ENCODE measurements at places on chromosomes 13 and 19.

DNA sequence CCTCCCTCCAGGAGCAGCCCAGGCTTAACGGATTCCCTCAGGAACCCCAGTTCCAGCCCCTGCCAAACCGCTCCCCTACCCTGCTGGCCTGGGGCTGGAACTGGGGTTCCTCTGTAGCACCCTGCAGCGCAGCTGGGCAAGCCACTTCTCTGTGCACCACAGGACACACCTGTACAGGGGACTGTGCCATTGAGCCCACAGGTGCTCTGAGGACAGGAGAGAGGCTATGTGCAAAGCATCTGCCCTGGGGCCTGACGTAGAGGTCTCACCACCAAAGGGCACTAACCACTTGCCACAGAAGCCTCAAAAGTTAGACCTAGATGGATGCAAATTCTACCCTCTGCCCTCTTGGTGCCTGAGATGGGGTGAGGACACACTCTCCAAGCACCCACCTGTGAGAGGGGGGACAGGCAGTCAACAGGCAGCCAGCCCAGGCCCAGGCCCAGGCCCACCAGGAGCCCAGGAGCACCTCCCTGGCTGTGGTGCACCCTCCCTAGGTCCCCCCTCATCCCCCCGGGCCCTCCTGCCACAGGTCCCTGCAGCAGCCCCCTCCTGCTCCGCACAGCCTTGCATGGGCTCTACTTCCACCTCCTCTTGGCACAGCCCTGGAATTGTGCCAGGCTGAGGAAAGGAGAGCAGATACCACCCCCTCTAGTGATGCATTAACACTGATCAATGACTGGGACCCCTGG is 27.6 kb upstream of the SLC35E1 start:
- no peak for DNase-seq

DNA sequence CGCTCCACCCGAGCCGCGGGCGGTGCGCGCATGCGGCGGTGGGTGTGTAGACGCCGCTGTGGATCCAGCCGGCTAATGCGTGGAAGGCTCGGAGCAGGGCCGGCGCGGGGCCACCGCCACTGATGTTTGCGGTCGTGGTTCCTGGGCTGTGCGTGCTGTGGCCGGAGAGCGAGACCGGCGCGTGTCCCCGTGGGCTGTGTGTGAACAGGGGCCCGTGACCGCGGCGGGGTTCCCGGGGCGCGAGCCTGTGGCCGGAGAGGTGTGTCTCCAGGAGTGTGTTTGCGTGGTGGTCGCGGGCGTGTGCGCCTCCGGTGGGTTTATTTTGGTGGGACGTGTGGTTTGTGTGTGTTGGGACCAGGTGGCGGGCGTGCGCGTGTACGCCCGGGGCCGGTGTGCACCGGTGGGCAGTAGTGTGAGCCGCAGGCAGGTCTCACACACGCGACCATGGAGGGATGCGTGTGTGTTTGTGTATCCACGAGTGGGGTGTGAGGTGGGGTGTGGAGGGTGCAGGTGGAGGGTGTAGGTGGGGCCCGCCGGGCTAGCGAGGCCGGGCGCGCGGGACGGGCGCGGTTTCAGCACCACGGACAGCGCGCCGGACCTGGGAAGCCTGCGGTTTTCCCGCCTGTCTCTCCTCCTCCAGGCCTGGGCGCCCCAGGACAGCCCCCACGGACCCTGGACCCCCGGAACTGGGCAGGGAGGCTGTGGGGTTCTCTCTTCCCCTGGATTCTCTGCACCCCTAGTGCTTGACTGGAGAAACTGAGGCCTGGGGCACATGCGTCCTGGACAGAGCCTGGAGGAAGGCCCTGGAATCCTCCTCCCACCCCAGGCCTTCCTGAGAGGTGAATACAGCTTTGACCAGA is 1.6 kb downstream of the HCN2 start:
- peak; percentile 53 for DNase-seq

DNA sequence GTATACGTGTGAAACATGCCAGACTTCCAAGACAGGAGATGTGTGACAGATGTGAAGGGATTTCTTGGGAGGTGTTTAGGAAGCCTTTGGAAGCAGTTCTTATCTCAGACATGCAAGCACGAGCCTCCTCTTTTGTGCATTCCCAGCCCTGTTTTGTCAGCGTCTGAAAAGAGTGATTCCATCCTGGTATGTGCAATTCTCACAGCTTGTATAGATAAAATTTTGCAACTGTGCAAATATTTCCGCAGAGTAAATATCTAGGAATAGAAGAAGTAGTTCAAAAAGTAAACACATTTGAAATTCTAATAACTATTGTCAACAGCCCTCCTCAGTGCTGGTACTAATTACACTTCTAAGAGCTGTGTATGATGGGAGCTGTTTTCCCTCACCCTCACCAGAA is 72.3 kb upstream of the C1QTNF9B start:
- DNase-seq: no peak

GRCh38 chr19:16985403-16985802 is 41.2 kb downstream of the CPAMD8 start:
- no peak for DNase-seq

DNA sequence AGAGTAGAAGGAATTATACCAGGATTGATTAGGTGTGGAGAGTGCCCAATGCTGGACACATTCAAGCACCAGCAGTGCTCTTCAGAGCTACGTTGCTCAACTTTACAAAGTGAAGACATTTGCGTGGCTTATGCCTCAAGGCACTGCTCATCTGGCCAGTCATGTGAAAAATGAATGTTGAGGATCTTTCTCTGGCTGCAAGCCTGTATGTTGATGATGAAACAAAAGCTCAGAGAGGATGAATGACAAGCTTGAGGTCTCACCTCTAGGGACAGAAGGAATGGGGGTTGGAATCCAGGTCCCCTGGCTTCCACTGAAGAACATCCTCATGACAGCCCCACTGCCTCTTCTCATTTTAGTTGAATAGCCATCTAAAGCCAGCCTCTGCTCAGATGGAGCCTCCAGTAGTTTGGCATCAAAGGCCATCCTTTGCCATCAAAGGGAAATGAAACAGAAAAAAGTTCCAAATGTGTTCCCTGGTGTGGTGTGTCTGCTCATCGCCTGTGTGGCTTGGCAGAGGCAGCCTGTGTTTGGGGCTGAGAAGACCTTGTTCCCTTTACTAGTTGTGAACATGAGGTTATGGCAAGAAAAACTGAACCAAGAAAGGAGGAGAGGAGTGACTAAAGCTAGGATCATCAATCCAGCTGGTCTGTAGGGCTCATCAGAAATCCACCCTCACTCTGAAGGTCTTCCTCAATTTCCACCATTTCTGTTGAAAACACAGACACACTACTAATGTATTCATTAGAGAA is 114.0 kb upstream of the KL start:
- no peak for DNase-seq

GRCh38 chr13:75544681-75545330 is 4.8 kb upstream of the UCHL3 start:
- no peak for DNase-seq

GRCh38 chr13:85080691-85081090 is 718.5 kb downstream of the SLITRK6 start:
- DNase-seq: peak; percentile 62

- peak; percentile 88 for DNase-seq
Observed at GRCh38 chr19:50537769-50538230, 24.1 kb upstream of the ASPDH start.

GRCh38 chr19:5107432-5108122 is 138.7 kb downstream of the KDM4B start:
- DNase-seq: no peak

DNA sequence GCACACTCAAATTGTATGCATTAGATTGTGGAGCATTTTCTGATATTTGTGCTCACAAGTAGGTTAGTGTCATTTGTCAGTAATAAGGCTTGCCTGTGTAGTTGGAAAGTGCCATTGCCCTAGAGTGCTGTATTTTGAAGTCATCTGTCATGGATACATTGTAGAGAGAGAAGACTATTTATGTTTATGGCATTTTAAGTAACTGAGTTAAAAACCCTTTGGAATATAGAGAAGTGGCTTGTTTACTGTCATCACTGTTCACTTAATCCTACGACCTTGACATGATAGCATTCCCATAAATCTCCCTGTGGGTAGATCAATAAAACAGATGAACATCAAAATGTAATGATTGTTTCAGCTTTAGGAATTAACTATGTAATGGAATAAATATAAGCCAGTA is 110.6 kb downstream of the MAB21L1 start:
- DNase-seq: no peak

GRCh38 chr13:25729201-25729600 is 322.6 kb downstream of the SHISA2 start:
- no peak for DNase-seq

DNA sequence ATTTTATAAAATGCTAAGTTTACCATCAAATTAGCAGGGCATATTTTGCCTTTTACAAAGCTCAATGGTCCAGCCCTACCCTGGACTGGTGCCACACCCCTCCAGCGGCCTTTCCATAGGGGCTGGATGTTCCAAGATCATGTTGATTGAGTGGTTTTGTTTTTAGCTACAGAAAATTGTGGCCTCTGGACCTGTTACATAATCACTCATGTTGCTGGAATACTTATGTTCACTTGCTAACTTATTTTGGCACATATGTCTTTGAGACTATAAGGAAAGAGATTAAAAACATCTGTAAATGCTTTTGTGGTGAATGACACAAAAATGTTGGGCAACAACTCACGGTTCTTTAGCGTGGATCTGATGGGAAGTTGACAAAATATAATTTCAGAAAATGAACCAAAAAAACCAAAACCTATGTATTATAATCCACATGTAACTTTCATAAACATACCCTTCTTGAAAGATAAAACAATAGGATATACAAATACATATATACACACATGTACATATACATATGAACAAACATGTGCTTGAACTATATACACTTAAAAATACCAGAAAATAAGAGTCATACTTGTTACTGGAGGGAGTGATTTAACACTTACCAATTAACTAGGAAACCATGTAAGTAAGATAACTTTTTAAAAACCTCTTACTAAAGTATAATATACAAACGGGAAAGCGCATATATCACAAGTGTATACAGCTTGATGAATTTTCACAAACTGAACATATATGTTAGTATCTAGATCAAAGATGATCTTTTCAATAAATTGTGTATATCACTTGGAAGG is 46.6 kb upstream of the SLC15A1 start:
- no peak for DNase-seq

GRCh38 chr19:38223119-38223523 is 901 bp downstream of the DPF1 start:
- DNase-seq: no peak

- DNase-seq: no peak
Observed at GRCh38 chr19:3057275-3057714, 5.0 kb downstream of the TLE5 start.

DNA sequence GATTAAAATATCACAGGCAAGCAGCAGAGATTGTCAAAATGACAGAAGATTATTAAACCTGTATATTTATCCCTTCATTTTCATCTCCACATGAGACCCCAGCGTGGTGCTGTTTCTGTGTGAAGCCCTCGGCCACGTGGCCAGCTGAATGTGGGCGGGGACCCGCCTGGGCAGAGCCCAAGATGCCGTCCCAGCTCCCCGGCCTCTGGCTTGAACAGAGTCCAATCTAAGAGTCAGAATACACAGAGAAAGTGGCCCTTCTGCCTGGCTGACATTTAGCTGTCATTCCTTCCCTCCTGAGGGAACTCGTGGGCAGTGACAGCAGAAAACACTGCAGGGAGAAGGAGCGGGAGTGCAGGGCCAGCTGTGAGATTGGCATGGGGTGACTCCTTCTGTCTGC is 34.9 kb upstream of the UQCRFS1 start:
- DNase-seq: peak; percentile 18

DNA sequence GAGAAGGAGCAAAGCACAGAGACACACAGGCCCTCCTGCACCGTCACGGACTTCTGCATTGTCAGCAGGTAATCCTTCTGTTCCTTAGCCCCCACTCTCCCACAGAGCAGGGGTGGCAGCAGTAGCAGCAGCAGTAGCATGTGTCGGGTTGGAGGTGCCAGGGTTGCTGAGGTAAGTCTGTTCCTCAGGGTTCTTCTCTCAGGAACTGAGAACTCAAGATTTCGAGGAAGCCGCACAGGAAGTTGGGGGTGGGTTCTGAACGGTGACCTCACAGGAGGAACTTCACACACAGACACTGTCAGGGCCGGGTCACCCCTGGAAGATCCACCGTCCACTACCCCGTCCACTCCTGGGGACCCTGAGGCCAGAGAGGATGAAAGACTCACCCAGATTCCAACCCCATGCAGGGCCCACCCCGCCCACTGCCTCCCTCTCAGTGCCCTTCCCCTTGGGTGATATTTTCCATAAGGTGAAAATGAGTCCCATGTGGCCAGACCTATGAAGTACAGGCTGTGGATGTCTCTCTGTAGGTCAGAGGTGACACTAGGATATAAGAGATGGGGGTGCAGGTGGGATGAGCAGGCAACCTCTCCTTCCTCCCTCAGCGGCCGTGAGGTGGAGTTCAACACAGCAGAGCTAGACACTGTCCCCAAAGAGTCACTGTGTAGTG is at the start of gene SIGLEC12:
SIGLEC12 (minus strand) TSS at position 207 of the 670 bp plus-strand sequence; CDS start at position 140, 67 bp downstream.
- peak; percentile 70 for DNase-seq

- no peak for DNase-seq
Observed at GRCh38 chr19:5182751-5183150, 157.9 kb downstream of the PTPRS start.

- no peak for DNase-seq
Observed at GRCh38 chr13:114106526-114106925, 25.9 kb downstream of the RASA3 start.

DNA sequence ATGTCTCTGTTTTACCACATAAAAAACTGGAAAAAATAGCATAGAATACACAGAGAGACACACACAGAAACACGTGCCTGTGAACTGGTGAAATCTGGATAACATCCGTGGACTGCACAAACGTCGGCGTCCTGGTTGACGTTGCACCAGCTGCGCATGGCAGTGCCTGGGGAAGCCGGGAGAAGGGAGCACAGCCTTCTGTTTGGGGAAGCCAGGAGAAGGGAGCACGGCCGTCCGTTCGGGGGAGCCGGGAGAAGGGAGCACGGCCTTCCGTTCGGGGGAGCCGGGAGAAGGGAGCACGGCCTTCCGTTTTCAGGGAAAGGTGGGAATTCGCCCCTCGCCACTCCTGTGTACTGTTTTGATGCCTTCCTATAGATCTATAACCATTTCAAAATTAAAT is 63.8 kb upstream of the C13orf46 start:
- no peak for DNase-seq

GRCh38 chr19:43524922-43525835 is 1.8 kb downstream of the ETHE1 start:
- peak; percentile 85 for DNase-seq

DNA sequence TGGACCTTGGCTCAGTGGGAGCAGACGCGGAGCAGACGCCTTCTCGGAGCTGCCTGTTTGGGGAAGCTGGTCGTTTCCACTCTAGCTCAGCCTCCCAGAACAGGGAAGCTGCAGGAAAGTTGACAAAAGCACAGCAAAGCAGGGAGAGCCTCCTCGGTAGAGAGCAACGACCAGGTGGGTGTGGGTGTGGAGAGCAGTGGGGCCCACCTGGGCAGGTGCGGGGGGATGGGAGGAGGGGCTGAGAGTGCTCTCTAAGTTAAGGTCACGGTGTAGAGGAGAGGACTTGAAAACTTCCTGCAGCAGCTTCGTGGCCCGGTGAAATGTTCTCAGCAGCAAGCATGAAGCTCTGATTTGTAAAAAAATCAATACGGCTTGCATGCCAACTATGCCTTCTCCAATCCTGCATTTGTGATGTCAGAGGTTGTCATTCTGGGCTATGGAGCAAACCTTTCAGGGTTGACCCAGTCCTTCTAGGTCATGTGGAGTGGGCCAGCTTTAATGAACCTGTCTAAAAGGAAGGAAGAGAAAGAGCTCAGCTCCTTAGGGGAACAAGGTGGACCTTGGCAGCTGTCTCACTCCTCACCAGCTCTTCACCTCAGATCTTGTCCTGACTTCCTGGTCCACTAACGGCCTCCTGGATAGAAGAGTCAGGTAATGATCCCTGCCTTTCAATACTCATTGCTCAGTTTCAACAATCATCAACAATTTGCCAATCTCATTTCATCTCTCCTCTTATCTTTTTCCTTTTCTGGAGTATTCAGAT is 85.8 kb upstream of the UBL3 start:
- peak; percentile 11 for DNase-seq

- DNase-seq: peak; percentile 21
Observed at GRCh38 chr13:95406176-95406575, 104.9 kb upstream of the ABCC4 start.

All from hematopoietic multipotent progenitor cell treated with erythropoietin and hydrocortisone succinate and interleukin-3 and kit ligand, for 4 days (in vitro differentiated cells).